NCI-H1436 treated with DMSO at 0.1 percent for 48 hours (cell line): ENCODE measurements at places on chromosomes 7 and 10.

DNA sequence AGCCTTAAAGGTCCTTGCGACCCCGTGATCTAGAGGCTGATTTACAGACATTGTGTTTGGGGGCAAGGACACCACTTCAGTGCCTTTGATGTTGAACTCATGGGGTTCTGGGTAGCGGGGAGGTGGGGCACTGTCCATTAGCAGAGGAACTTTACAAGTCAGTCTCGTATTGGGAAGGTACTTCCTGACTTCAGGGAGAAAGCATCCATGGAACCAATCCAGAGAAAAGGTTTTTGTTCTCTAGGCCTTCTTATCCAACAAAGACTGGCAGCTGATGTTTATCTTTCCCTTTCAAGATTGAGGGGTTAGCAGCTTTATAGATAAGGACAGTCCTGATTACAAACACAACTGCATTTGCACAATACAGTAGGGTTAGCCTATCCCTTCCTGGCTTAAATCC lies 2.8 kb downstream of the GTPBP10 start:
- no peak for DNase-seq

DNA sequence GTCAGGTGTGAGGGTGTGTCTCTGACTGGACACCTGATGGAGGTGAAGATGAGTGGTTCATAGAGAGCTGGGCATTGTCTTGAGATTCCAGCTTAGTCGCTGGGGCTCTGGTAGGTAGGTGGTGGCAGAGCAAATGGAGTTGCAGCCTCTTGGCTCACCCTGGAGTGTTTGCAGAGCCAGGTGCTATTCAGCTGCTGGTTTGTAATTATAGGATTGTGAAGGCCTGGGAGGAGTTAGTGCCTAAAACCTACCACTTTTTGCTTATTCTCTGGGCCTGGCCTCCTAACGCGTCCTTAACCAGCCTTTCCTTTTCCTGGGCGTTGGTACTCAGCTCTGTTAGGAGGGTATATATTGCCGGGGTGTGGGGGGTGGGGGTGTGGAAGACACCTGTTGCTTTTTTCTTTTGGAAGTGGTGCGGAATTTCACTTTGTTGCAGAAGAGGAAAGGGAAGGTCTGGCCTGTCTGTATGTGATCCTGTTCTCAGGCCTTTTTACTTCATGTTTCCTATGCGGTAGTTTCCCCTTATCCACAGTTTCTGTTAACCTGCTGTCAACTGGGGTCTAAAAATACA lies 3.2 kb downstream of the PPRC1 start:
- DNase-seq: peak; percentile 50

- no peak for DNase-seq
Measured at GRCh38 chr7:31120800-31121513, 68.8 kb downstream of the ADCYAP1R1 start.

- DNase-seq: no peak
Measured at GRCh38 chr7:69510114-69510513, 88.2 kb upstream of the AUTS2 start.

DNA sequence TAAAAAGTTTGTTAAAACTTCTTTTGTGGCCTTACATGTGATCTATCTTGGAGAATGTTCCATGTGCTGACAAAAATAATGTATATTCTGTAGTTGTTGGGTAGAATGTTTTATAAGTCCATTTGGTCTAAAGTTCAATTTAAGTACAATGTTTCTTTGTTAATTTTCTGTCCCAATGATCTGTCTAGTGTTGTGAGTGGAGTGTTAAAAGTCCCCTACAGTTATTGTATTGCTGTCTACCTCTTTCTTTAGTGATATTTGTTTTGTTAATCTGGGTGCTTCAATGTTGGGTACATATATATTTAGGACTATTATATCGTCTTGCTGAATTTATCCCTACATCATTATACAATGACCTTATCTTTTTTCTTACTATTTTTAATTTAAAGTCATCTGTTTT lies 6.9 kb downstream of the TMEM140 start:
- no peak for DNase-seq

GRCh38 chr10:36116731-36117130 lies 474.6 kb upstream of the FZD8 start:
- DNase-seq: no peak

- DNase-seq: no peak
Measured at GRCh38 chr10:11794566-11794965, 28.6 kb upstream of the PROSER2 start.

GRCh38 chr10:60382946-60383681 lies 6.6 kb downstream of the ANK3 start:
- no peak for DNase-seq

- DNase-seq: no peak
Measured at GRCh38 chr7:131546583-131547141, 9.8 kb downstream of the PODXL start.

GRCh38 chr10:35754519-35754918 lies 112.4 kb upstream of the FZD8 start:
- no peak for DNase-seq

DNA sequence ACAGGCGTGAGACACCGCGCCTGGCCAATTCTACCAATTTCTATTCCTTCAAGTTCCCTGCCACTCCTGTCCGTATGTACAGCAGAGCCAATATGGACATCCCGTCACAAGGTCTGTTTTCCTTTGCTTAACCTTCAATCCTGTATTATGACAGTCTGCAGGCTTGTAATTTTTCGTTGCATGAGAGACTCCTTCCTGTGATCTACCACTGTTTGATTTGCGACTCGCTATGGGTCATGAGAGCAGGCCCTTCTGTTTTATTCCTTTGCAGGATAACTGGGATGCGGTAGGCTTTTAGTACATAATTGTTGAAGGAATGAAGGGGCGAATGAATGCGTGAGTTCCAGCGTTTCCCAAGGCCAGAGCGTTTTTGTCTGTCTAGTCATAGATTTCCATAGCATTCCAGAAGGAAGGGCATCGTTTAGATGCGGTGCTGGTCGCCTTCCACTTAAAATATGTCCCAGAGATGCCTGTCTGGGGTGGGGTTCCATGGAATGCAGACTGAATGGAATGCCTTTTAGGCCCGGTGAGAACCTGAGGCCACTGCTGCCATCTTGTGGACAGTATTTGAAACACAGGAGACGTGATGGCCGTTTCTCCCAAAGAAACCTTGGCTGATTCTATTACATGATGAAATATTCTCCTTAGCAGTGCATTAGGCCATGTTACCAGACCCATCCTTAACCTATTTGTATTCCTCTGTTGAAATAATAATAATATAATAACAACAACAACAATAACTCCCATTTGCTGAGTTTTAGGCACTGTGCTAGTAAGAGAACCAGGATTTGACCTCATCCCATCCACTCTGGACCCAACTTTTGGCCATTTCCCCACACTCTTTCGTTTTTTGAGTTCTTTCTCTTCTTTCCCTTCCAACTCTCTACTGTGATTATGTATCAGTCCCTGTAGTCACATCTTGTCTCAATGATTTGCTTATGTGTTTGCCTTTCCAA lies 193.2 kb downstream of the MYOF start:
- DNase-seq: no peak
